Dermis microvascular lymphatic vessel endothelial cell (primary cell): ENCODE measurements at places on chromosomes 3 and 15. TPM values are rescaled to one million over a fixed set of nuclear protein-coding genes. Genes with fewer than 3 reads are reported as not detected.

P2RY13 gene
- total RNA-seq, result not detected in 2 replicates

EBLN2 gene
- total RNA-seq, result 2.9 and 3.0 TPM in 2 replicates

B3GALNT1 gene
- total RNA-seq, result 11.9 and 12.9 TPM in 2 replicates

ZNF619 gene
- 5.8 and 6.1 TPM in 2 replicates for total RNA-seq

DAZL gene
- not detected in 2 replicates for total RNA-seq

DPH6 gene
- 10.3 and 10.9 TPM in 2 replicates for total RNA-seq

SLC38A3 gene
- total RNA-seq, result under 0.01 TPM in 2 replicates

SCG5 gene
- total RNA-seq, result 0.39 and 0.51 TPM in 2 replicates

SI gene
- not detected in 2 replicates for total RNA-seq

EPB42 gene
- total RNA-seq, result not detected in 2 replicates

GRIP2 gene
- not detected in 2 replicates for total RNA-seq

MAP1A gene
- under 0.01 and 0.13 TPM in 2 replicates for total RNA-seq

MYO5C gene
- 13.0 TPM in 2 replicates for total RNA-seq

C3orf80 gene
- not detected in 2 replicates for total RNA-seq
